Osteocyte (in vitro differentiated cells): ENCODE measurements at places on chromosomes 11 and 22. TPM values are rescaled to one million over a fixed set of nuclear protein-coding genes. Genes with fewer than 3 reads are reported as not detected.

- DNase-seq, result no peak
- peaks cover 2% of the 10 kb centered on the region for H3K36me3 ChIP-seq
- H3K27ac ChIP-seq, result no peak overlapping the region
- H3K27me3 ChIP-seq, result peaks cover 40% of the 10 kb centered on the region
Observed at GRCh38 chr11:71283971-71284441, 31.6 kb upstream of the SHANK2 start.

DNA sequence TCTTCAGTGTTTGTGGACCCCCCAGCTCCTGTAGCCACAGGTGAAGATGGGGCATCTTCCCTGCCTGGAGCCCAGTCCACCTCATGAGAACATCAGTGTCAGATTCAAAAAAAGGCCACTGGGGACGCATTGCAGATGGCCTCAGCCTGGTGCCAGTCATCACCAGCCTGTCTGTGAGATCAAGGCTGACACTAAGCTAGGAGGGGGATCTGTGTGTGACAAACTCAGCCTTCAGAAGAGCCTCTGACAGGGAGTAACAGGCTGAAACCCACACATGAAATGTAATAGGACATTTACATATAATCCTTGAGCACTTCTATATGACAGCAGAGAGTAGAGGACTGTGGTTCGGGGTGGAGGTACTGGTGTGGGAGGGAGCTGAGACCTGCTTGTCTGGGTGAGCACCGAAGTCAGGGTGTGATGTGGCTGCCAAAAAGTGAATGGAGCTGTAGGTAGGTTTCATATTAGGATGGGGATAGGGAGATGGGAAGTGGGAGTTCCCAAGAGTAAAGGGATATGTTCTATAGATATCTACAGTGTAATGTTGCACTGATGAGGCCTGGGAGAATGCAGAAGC lies 20.5 kb upstream of the CCDC134 start:
- no peaks in the 10 kb centered on the region for H3K36me3 ChIP-seq
- no peak for DNase-seq
- H3K4me1 ChIP-seq, result no peaks in the 10 kb centered on the region
- no peak overlapping the region for H3K27ac ChIP-seq
- H3K27me3 ChIP-seq, result no peaks in the 10 kb centered on the region

GRCh38 chr11:133978794-133979193 lies 22.0 kb upstream of the IGSF9B start:
- no peaks in the 10 kb centered on the region for H3K36me3 ChIP-seq
- no peaks in the 10 kb centered on the region for H3K4me1 ChIP-seq
- H3K4me3 ChIP-seq, result no peak overlapping the region

DEFB108B gene
- total RNA-seq, result not detected in 2 replicates

CCDC15 gene
- total RNA-seq, result 1.3 and 1.8 TPM in 2 replicates

GLYAT gene
- not detected in 2 replicates for total RNA-seq

- H3K27ac ChIP-seq, result no peak overlapping the region
- H3K4me3 ChIP-seq, result no peak overlapping the region
- peaks cover 2% of the 10 kb centered on the region for H3K27me3 ChIP-seq
- no peak for DNase-seq
- H3K4me1 ChIP-seq, result peaks cover 8% of the 10 kb centered on the region
Observed at GRCh38 chr11:112658431-112658878, 302.8 kb upstream of the NCAM1 start.

- H3K36me3 ChIP-seq, result no peaks in the 10 kb centered on the region
- H3K27me3 ChIP-seq, result peaks cover 74% of the 10 kb centered on the region
- H3K4me1 ChIP-seq, result no peaks in the 10 kb centered on the region
- no peak for DNase-seq
- no peak overlapping the region for H3K4me3 ChIP-seq
Observed at GRCh38 chr22:36715647-36716046, 12.1 kb upstream of the CACNG2 start.

DNA sequence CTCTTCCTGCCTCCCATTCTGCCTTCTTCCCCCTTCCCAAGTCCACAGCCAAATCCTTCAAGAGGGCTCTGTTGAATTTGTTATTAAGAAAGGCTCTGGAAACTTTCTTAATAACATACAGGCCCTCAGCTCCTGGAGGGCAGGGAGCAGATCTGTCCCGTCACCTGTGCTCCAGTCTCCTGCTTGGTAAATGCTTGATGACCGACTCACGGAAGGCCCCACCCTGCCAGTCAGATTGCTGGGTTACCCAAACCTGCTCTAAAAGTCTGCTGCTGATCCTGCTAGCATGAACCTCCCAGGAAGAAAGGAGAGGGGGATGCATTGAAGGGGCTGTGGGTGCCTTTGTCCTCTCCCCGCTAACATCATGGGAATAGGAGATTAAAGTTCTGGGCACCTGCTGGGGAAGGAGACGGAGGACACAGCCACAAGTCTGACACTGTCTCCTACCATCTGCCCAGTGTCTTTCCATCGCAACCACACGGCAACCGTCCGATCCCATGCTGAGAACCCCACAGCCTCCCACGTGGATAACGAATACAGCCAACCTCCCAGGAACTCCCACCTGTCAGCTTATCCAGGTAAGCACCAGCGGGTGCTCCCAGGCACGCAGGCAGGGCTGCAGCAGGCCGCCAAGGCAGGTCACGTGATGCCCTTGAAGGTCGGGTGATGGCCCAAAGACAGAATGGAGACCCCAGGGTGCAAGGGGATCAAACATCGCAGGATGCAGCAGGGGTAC lies 22.5 kb downstream of the CD5 start:
- H3K27ac ChIP-seq, result no peak overlapping the region
- peaks cover under 1% of the 10 kb centered on the region for H3K27me3 ChIP-seq
- DNase-seq, result no peak
- no peak overlapping the region for H3K4me3 ChIP-seq

- peaks cover 37% of the 10 kb centered on the region for H3K4me1 ChIP-seq
- DNase-seq, result no peak
- H3K36me3 ChIP-seq, result peaks cover 25% of the 10 kb centered on the region
- no peak overlapping the region for H3K4me3 ChIP-seq
- H3K27me3 ChIP-seq, result no peaks in the 10 kb centered on the region
Observed at GRCh38 chr11:34068111-34068510, 16.6 kb downstream of the CAPRIN1 start.

- no peak overlapping the region for H3K27ac ChIP-seq
- H3K4me3 ChIP-seq, result no peak overlapping the region
- peaks cover 32% of the 10 kb centered on the region for H3K4me1 ChIP-seq
- H3K27me3 ChIP-seq, result no peaks in the 10 kb centered on the region
- DNase-seq, result no peak
Observed at GRCh38 chr11:2827256-2827655, 58.3 kb downstream of the CDKN1C start.

OR52H1 gene
- total RNA-seq, result not detected in 2 replicates

GRCh38 chr11:46293641-46294103 lies 16.2 kb downstream of the CREB3L1 start:
- peaks cover 2% of the 10 kb centered on the region for H3K36me3 ChIP-seq
- H3K4me1 ChIP-seq, result peaks cover 76% of the 10 kb centered on the region
- no peak overlapping the region for H3K4me3 ChIP-seq
- H3K27me3 ChIP-seq, result no peaks in the 10 kb centered on the region
- DNase-seq, result no peak

PATE4 gene
- not detected in 2 replicates for total RNA-seq

GRCh38 chr11:117199916-117200812 lies 994 bp downstream of the TAGLN start:
- no peaks in the 10 kb centered on the region for H3K27me3 ChIP-seq
- no peak for DNase-seq
- peaks cover 70% of the 10 kb centered on the region for H3K4me1 ChIP-seq
- H3K36me3 ChIP-seq, result peaks cover 22% of the 10 kb centered on the region
- peak overlapping the region; percentile 82 for H3K4me3 ChIP-seq
- H3K27ac ChIP-seq, result peak overlapping the region; percentile 92

DNA sequence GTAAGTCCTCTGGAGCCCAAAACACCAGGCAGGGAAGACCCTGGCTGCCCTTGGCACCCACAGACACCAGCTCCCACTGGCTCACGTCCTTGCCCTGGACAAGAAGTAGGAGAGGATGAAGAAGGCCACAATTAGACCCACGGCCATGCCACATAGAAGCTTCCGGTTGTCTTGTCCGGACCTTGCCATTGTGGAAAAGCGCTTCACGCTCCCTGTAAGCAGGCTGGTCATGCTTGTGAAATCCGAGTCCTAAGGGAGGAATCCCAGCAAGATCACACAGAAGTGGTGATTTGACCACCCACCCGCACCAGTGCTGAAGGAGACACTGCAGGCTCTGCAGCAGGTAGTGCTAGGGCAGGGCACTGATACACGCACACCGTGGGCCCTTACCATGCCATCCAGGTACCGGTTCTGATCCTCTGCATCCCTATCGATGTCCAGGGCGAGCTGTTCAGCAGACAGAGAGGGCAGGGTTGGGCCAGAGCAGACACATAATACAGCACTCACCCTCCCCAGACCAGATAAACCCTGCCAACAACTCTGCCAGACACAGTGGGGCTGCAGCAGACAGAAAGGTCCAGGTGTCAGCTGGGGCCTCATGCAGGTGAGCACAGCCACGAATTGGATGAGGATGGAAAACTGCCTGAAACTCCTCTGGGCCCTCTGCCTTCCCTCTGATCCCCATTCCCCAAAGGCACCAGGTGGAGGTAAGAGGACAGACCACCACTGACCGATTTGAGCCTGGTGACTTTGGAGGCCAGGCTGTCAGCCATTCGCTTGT lies 1.8 kb downstream of the BET1L start:
- peak overlapping the region; percentile 94 for H3K4me3 ChIP-seq
- H3K27me3 ChIP-seq, result no peaks in the 10 kb centered on the region

DNA sequence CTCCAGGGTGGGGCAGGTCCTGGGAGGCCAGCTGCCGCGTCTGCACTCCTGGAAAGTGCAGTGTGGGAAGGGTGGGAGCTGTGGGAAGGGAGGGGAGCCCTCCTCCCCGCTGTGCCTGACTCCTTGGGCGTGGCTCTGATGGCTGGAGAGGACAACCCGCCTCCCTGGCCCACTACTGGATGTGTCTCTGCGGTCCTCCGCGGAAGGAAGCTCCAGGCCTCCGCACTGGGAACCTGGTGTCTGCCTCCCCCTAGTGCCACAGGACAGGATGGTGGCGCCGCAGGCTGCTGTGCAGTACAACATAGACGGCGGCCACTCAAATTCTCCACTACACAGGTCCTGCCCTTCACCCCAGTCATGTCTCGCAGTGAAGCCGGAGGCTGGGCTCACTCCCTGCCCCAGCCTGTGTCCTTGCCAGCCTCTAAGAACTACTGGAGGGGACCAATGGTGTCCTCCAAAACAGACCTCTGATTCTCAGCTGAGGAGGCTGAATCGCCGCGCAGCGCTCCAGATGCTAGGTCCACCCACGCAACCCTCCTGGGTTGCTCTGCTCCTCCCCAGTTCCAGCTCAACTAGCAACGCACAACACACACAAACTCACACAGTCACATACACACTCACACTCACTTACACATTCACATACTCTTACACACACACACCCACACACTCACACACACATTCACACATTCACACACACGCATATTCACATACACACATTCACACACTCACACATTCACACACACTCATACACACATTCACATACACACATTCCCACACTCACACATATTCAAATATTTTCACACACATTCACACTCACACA lies 12.4 kb upstream of the DSCAML1 start:
- H3K4me3 ChIP-seq, result no peak overlapping the region
- no peak overlapping the region for H3K27ac ChIP-seq

PKNOX2 gene
- 78.7 and 89.3 TPM in 2 replicates for total RNA-seq

- H3K27ac ChIP-seq, result no peak overlapping the region
- DNase-seq, result no peak
- no peak overlapping the region for H3K4me3 ChIP-seq
- peaks cover 4% of the 10 kb centered on the region for H3K27me3 ChIP-seq
- no peaks in the 10 kb centered on the region for H3K36me3 ChIP-seq
- H3K4me1 ChIP-seq, result no peaks in the 10 kb centered on the region
Observed at GRCh38 chr22:29219881-29220670, 14.4 kb downstream of the EMID1 start.

CDHR5 gene
- total RNA-seq, result not detected in 2 replicates

- peaks cover 79% of the 10 kb centered on the region for H3K36me3 ChIP-seq
- no peak overlapping the region for H3K4me3 ChIP-seq
Observed at GRCh38 chr11:68524681-68525080, 64.1 kb downstream of the PPP6R3 start.

DNA sequence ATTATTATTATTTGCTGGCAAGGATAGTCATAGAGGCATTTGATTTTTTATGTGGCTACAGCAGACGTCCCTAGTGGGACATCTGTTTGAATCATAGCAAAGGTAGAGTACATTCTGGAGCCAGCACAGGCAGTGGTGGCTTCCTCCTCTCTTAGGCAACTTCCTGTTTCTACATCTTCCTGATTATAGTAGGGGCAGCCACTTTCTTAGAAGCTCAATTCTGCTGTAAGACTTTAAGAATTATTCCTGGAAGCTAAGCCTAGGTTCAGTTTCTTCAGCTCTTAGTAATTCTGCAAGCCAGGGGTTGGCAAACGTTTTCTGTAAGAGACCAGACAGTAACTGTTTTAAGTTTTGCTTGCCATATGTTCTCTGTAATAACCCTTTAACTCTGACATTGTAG lies 129.3 kb upstream of the TENM4 start:
- no peaks in the 10 kb centered on the region for H3K4me1 ChIP-seq
- DNase-seq, result no peak
- H3K4me3 ChIP-seq, result no peak overlapping the region

MPEG1 gene
- not detected in 2 replicates for total RNA-seq

DNA sequence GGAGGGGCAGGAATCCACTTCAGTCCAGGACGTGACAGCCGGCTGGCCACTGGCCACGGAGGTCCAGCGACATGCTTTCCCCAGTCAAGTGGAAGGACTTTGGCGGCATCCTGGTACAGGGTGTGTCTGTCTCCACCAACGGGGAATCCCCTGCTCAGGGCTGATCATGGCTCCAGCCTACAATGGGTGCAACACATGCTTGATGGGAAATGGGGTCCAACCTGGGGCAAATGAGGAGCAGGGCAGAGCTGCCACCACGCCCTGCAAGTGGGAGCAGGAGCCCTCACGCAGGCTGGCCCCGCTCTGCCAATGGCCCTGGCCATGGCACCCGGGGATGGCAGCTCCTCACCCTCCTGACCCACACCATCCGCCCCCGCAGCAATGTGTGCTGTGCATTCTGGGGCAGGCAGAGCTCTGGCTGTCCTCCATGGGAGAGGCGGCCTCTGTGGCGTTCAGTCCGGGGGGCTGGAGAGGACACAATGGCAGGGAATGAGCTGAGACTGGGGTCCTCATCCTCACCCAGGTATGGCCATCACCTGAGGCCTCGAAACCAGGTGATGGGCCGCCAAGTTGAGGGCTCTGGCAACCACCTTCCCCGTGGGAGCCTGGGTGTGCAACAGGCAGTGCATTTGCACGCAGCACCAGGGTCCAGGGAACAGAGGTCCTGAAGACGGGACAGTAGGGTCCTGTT lies 5.8 kb upstream of the SEPTIN5 start:
- peaks cover 15% of the 10 kb centered on the region for H3K4me1 ChIP-seq
- no peak for DNase-seq
- no peaks in the 10 kb centered on the region for H3K36me3 ChIP-seq

GRM5 gene
- 0.21 TPM in 1 of 2 replicates, not detected in the other for total RNA-seq

- H3K4me1 ChIP-seq, result peaks cover 19% of the 10 kb centered on the region
- H3K27me3 ChIP-seq, result no peaks in the 10 kb centered on the region
- DNase-seq, result no peak
- H3K27ac ChIP-seq, result no peak overlapping the region
- H3K4me3 ChIP-seq, result no peak overlapping the region
Observed at GRCh38 chr11:11152877-11153276, 200.2 kb downstream of the CSNK2A3 start.

- H3K36me3 ChIP-seq, result peaks cover 36% of the 10 kb centered on the region
- H3K27ac ChIP-seq, result no peak overlapping the region
- no peaks in the 10 kb centered on the region for H3K27me3 ChIP-seq
- no peak for DNase-seq
Observed at GRCh38 chr22:39419096-39419495, 19.5 kb downstream of the TAB1 start.

SCN2B gene
- total RNA-seq, result not detected in 2 replicates

GRCh38 chr11:64538501-64538951 lies 52.5 kb upstream of the SLC22A12 start:
- no peak for DNase-seq
- peaks cover 25% of the 10 kb centered on the region for H3K27me3 ChIP-seq
- H3K27ac ChIP-seq, result no peak overlapping the region
- H3K36me3 ChIP-seq, result no peaks in the 10 kb centered on the region

OR51B4 gene
- not detected in 2 replicates for total RNA-seq
